ENCODE measurements at places on chromosomes 16 and 17.

DNA sequence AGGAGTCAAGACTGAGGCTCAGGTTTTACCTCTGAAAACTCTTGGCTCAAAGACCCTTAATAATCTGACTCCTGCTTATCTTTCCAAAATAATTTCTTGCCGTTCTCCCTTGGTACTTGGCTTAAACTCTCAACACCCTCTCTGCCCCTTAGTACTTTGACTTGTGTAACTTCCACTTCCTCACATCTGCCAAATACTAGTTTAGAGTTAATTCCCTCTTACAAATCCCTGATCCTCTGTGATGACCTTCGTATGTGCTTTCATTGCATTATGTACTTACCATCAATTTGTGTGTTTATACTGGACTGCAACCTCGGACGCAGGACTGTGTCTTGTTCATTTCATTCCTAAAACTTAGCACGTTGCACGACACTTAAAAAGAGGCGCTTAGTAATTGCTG is 35.2 kb downstream of the ZNF207 start:
- no peak for DNase-seq

- DNase-seq, result peak; percentile 66
These were observed 11.2 kb downstream of the TFAP4 start for GRCh38 chr16:4261557-4262172.

- DNase-seq, result no peak
These were observed 192.3 kb upstream of the FOXF1 start for GRCh38 chr16:86317813-86318650.

- peak; percentile 88 for DNase-seq
These were observed 24.8 kb upstream of the MAP3K14 start for GRCh38 chr17:45341533-45342158.

- peak; percentile 66 for DNase-seq
These were observed 4.2 kb downstream of the CDRT4 start for GRCh38 chr17:15462976-15463772.

- peak; percentile 77 for DNase-seq
These were observed at the start of gene MTSS2 for GRCh38 chr16:70685938-70686375. TSS of gene MTSS2 (minus strand) at chr16:70686053. CDS start at chr16:70685791, 262 bp downstream.

GRCh38 chr17:45345554-45346215 is 28.9 kb upstream of the MAP3K14 start:
- peak; percentile 94 for DNase-seq

DNA sequence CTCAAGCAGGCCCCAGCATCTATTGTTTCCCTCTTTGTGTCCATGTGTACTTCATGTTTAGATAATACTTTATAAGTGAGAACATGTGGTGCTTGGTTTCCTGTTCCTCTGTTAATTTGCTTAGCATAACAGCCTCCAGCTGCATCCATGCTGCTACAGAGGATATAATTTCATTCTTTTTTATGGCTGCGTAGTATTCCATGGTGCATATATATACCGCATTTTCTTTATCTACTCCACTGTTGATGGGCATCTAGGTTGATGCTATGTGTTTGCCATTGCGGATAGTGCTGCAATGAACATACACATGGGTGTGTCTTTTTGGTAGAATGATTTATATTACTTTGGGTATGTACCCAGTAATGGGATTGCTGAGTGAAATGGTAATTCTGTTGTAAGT is 31.4 kb upstream of the SCNN1B start:
- DNase-seq, result no peak

- DNase-seq, result no peak
These were observed 55.9 kb downstream of the DYNLRB2 start for GRCh38 chr16:80596507-80597207.

GRCh38 chr16:64957246-64957645 is 164.6 kb downstream of the CDH11 start:
- peak; percentile 73 for DNase-seq

GRCh38 chr16:89034971-89035668 is 58.1 kb upstream of the CBFA2T3 start:
- DNase-seq, result no peak

- no peak for DNase-seq
These were observed 174.9 kb upstream of the CIBAR2 start for GRCh38 chr16:85286951-85287814.

DNA sequence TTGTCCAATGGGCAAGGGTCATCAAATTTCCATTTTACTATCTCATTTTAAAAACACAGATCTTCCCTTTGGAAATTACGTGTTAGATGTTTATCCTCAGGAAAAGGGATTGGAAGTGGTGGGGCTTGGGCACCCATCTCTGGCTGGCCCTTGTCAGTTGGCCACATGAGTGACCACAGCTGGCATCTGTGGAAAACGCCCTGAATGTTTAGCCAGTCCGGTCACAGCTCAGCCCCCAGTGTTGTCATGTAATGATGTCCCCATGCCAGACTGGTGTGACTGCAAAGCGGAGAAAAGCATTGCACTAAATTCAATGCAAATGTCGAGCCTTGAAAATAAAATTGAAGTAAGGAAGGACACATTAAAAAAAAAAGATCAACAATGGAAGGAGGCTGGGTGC is 53.0 kb downstream of the TMC6 start:
- no peak for DNase-seq

DNA sequence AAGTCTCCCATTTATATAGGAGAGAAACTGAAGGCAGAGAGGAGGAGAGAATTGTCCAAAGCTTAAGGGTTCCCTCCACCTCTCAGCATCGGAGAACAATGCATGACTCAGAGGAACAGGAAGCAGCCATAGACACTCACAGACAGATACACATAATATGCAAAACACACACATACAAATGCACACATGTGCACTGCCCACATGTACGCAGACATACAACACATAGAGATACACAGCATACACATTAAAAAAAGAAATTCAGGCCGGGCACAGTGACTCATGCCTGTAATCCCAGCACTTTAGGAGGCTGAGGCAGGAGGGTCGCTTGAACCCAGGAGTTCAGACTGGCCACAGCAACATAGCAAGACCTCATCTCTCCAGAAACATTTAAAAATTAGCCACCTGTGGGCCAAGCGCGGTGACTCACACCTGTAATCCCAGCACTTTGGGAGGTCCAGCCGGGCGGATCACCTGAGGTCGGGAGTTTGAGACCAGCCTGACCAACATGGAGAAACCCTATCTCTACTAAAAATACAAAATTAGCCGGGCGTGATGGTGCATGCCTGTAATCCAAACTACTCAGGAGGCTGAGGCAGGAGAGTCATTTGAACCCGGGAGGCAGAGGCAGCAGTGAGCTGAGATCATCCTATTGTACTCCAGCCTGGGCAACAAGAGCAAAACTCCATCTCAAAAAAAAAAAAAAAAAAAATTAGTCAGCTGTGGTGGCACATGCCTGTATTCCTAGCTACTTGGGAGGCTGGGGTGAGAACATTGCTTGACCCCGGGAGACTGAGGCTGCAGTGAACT is 11.3 kb downstream of the ERAL1 start:
- no peak for DNase-seq

DNA sequence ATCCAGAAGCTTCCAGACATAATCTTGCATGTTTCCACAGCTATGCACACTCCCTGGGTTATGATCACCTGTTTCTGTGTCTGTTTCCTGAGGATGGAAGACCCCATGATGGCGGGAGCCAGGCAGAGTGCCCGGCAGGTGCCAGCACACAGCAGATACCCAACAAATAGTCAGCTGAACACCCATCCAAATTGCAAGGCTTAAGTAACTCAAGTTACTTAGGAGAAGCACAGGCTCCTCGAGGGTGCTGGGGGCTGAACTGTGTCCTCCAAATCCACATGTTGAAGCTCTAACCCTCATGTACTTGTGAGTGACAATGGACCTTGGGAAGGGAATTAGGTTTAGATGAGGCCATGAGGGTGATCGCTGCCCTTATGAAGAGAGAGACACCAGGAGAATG is 79.5 kb upstream of the DOC2B start:
- no peak for DNase-seq

GRCh38 chr17:1793447-1793806 is 31.6 kb downstream of the SERPINF1 start:
- no peak for DNase-seq

DNA sequence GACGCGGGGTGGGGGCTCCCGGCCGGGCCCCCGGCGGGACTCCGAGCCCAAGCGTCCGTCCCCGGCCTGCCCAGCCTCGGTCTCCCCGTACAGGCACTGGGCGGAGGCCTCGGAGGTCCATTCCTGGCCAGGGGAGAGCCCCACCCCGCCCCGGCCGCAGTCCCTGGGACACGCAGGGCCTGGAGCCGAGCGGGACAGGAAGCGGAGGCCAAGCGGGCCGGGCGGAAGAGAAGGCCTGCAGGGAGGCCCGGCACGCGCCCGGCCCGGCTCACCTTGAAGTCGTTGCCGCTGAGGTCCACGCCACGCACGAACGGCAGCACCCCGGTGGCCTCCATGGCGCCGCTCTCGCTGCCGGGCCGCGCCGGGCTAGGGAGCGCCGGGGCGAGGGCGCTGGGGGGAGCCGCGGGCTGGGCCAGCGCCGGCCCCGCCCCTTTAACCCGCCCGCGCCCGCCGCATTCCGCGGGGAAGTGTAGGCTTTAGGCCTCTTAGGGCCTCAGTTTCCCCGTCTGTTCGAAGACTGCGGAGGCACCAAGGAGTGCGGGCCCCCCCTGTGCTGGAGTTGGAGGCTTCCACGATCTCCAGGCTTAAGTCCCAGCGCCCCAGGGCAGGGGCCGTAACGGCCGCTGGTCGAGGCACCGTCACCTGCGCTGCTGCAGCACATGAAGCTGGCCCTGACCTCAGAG is at the start of gene FLII:
Gene FLII (minus strand): TSS at position 383 of the 683 bp plus-strand sequence. CDS start 48 bp downstream, at position 335.
- DNase-seq, result peak; percentile 13

- no peak for DNase-seq
These were observed 19.7 kb downstream of the DHRS7B start for GRCh38 chr17:21146362-21147015.

- DNase-seq, result peak; percentile 44
These were observed 19.3 kb downstream of the CDH1 start for GRCh38 chr16:68756239-68756915.

GRCh38 chr16:80614908-80615671 is 74.3 kb downstream of the DYNLRB2 start:
- DNase-seq, result peak; percentile 72

DNA sequence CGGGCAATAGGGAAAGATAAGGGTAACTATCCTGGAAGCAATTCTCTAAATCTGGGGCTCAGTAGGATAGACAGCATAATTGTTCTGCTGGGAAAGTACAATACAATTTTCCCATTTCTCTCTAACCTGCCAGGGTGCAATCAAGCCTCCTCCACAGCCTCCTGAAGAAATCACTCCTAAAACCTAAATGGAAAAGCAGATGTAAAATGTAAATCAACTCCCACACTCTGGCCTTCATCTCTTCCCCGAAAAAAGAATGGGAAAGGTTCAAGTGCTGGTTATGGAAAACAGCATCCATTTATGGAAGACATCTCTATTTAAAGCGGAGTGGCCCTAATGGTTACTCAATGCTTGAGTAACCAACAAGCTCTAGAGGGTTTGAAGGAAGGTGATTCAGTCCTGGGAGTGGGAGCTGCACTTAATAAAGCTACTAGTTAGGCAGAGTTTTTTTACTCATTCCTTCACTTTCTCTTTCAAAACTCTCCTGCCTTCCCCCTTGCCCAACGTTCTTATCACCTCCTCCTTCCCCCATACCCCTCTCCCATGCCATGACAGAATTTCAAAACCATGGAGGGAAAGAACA is 5.1 kb downstream of the MMD start:
- peak; percentile 97 for DNase-seq

- no peak for DNase-seq
These were observed 2.2 kb upstream of the CDK5R1 start for GRCh38 chr17:32484628-32485027.

- DNase-seq, result peak; percentile 66
These were observed 1.9 kb upstream of the YBX2 start for GRCh38 chr17:7296189-7296861.

DNA sequence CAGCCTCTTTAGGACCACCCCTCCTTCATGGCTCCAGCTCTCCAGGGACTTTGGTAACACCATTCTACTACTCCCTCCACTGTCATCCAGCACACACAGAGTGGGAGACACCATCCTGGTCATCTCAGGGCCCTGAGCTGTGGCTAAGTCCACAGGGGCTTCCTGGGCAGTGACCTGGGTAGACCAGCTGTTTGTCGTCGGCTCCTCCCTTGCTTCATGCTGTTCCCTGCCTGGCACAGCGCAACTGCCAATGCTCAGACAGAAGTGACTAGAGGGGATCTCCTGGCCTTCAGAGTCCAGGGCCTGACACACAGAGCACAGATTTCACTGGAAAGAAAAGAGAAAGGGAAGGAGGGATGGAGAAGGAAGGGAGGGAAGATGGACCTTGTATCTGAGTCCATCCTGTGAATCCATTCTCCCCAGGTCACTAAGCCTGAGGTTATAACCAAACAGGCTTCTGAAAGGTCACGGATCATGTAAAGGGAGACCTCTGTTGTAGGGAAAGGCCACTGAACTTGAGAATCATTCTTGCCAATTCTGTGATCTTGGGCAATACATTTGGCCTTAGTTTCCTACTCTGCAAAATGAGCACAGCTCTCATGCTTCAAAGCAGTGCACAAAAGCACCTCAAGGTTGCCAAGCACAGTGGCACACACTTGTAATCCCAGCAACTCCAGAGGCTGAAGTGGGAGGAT is 18.5 kb upstream of the PHB1 start:
- no peak for DNase-seq

GRCh38 chr17:2380950-2381649 is 19.8 kb downstream of the MNT start:
- no peak for DNase-seq
